Right lung (tissue), 10 donors: ENCODE measurements at places on chromosomes 2 and 18. TPM values are rescaled to one million over a fixed set of nuclear protein-coding genes. Genes with fewer than 3 reads are reported as not detected.

MC5R gene
- polyA plus RNA-seq, result not detected

AOX1 gene
- 13.3 TPM for polyA plus RNA-seq

IL36RN gene
- polyA plus RNA-seq, result not detected

RAD51AP2 gene
- 0.67 TPM for polyA plus RNA-seq

POTEJ gene
- polyA plus RNA-seq, result 0.11 TPM

ACMSD gene
- 1.6 TPM for polyA plus RNA-seq

SOX11 gene
- polyA plus RNA-seq, result 41.6 TPM

YES1 gene
- 75.4 TPM for polyA plus RNA-seq

SERPINB7 gene
- not detected for polyA plus RNA-seq

ABHD1 gene
- 0.79 TPM for polyA plus RNA-seq

DNA sequence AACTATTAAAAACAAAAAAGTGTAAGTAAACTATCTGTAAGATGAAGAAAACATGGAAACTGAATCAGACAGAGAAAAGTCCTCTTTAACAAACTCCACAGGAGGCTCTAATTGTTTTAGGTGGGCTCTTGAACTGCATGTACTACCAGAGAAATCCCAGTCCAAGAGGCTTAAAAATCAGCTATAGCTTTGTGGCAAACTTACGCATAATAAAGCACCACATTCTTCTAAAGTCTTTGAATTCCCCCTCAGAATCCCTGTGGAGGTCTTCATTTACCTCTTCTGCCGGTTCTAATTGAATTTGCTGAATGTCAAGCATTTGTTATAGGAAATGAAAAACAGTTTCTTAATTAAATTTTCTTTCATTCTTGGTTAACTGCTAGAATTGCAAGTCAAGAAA is 40.8 kb downstream of the CHN1 start:
- DNase-seq, result no peak

DNA sequence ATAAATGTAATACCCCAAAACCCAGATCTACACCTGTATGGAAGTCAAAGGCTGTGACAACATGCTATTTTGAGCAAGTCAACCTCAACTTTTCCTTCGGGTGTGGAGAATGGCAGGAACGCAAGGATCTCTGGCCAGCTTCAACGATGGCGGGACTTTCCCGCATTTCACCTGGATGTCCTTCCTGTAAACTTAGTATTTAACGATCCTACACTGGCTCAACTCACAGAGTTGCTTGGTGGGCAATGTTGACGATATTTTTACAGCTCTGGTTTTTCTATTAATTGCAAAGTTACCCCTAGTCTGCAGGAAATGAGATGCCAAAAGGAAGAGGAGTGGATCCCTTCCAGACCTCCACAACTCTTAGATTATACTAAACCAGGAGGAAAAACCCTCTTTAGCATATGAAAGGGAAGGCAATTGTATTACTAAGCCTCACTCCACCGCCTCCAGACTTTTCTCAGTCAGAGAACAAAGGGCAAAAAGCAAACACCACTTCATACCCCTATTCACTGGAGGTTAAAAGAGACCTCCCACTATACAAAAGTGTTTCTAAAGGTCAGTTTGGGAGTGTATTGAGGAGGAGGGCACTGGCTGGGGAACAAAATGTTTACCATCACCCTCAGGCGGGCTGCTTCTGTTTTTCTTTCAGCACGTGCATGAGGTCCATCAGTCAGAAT is 56.5 kb upstream of the ACVR1 start:
- DNase-seq, result no peak

DNA sequence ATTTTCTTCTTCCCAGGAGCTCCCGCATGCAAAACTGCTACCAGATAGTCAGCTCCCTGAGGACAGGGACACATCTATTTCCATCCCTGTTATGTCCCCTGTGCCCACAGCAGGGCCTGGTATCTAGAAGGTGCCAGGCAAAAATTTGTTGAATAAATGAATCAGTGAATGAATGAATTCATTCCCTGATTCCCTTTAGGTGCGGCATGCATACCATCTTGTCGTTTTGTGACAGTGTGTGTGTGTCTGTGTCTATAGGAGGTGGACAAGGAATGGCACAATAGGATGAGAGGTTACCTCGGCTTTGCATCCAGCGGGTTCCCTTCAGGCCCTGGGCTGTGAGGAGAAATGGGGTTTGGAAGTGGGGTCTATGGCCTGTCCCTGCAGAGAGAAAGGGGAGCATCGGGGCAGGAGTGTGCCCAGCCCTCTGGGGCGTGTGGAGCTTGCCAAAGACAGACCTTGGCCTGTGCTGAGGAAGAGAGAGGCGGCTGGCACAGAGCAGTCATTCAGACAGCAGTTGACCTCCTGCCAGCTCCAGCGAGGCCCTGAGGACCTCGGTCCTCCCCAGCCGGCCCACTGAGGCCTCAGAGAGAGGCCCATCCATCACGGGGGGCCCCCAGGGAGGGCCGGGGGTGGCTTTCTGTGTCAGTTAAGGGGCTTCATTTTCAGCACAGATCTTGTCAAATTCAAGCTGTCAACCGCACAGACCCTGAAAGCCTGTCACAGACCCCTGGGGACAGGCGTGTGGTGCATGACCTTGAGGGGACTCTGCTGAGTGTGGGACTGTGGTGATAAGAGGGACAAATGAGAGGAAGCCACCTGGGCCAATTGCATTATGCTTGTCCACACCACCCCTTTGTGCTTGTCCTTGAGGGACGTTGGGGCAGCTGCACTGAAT is 125.9 kb upstream of the CXCR4 start:
- no peak for DNase-seq

GRCh38 chr2:26916128-26916692 is 54.2 kb upstream of the MAPRE3 start:
- no peak for DNase-seq

DNA sequence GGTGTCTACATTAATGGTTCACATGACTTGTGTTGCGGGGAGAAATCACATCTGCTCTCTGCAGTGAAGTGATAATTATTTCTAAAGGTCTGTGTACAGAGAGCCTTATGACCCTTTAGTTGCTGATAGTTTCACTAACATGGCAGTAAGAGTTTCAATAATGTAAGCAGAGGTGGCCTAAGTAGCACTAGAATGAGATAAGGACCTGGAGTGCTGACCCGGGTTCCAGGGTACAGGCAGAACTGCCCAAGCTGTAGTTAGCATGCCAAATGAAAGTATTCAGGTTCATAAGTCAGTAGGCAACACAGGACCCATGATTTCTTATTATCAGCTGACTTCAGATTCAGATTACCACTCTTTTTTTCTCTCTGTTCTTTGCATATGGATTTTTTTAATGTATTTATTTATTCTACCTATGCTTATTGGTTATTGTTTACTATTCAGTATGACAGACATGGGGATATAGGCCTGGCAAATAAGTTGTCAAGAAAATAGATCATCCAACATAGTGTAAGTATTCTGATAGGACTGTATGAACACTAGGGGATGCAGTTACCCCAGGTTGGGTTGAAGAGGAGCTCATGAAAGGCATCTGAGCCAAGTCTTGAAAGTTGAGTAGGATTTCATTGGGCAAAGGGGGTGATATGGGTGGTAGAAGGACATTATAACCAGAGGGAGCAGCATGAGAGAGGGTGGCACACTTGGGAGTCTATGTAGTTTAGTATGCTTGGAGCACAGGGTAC is 105.2 kb downstream of the CCDC85A start:
- DNase-seq, result no peak

- no peak for DNase-seq
Measured at GRCh38 chr2:180599804-180600203, 380.6 kb upstream of the UBE2E3 start.

- no peak for DNase-seq
Measured at GRCh38 chr18:55214969-55215368, 255.7 kb upstream of the CCDC68 start.

GRCh38 chr2:46470114-46470628 is 9.2 kb upstream of the TMEM247 start:
- DNase-seq, result no peak

DNA sequence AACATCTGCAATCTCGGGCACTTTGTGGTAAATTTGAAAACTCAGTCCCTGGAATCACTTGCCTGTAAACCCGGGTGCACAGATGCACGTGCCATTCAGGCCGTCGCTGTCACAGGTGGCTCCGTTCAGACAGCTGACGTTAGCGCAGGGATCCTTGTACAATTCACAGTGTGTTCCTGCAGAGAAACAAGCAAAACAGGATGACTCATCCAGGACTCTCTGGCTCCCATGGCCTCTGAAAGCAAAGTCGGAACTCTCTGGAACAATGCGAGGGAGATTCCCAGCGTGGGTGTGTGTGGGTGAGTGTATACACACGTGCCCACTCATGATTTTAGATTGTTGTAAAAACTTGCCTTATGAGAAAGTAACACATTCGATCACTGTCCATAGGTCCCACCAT is 136.1 kb upstream of the PID1 start:
- DNase-seq, result no peak

DNA sequence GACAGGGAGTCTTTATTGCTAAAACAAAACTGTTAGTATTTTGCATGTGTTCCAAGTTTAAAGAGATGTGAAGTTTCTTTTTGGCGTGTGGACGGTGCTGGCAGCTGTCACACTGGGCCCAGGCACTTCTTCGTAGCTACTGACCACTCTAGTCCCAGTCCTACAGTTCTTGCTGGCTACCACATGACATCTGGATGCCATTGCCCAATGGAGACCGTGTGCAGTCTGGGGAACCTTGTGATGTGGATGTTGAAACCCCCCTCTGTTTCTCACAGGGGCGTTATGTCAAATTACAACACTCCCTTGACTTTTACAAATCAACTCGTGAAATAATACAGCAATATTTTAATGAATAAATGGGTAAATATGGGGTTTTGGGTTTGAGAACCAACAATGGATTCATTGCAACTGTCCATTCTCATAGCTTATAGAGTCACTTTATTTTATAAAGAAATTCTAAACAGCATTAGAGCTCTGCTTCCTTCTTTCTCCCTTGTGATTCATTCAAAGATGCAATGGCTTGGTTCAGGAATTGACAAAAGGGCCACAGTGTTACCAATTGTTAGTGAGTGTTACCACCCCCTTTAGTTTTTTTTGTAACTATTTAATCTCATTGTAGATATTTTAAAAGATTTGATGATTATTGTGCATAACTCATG is 1.2 kb downstream of the GPD2 start:
- no peak for DNase-seq

- DNase-seq, result no peak
Measured at GRCh38 chr18:73407506-73407905, 539.7 kb upstream of the NETO1 start.

DNA sequence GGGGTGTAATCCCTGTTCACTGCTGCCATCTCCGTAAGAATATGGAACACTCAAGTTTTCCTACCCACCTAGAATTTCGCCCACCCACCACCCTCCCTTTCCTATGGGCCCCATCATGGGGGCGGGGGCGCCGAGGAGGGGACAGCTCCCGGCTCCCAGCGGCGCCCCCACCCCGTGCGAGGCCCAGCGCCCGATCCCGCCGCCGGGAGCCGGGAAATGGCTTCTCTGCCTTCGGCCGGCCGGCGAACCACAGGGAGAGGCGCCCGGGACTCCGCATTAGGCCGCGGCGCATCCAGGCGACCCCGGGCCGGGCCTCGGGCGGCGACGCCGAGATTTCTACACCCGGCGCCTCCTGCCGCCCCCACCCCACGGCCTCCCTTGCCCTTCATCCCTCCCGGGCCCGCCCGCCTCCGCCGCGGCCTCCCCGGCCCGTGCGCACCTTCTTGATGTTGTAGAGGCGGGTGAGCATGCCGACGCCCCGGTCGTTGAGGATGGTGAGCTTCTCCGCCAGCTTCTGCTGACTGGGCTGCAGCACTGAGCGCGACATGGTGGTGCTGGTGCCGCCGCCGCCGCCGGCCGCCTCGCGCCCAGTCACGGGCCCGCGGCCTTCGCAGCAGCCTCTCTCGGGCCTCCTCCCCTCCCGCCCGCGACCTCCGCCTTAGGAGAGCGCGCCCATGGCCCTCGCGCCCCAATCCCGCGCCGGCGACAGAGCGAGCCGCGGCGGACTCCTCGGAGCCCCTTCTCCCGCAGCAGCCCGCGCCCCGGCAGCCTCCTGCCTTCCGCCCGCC is 510 bp downstream of the NCKAP1 start:
- DNase-seq, result peak; percentile 52

- DNase-seq, result no peak
Measured at GRCh38 chr2:221596192-221596591, 24.1 kb upstream of the EPHA4 start.

GRCh38 chr2:218257390-218257981 is 3.3 kb upstream of the GPBAR1 start:
- no peak for DNase-seq

GRCh38 chr2:207625014-207625907 is at the start of gene METTL21A:
Gene METTL21A (minus strand): TSS chr2:207625394. CDS start chr2:207624375, 1,019 bp downstream.
- peak; percentile 82 for DNase-seq

DNA sequence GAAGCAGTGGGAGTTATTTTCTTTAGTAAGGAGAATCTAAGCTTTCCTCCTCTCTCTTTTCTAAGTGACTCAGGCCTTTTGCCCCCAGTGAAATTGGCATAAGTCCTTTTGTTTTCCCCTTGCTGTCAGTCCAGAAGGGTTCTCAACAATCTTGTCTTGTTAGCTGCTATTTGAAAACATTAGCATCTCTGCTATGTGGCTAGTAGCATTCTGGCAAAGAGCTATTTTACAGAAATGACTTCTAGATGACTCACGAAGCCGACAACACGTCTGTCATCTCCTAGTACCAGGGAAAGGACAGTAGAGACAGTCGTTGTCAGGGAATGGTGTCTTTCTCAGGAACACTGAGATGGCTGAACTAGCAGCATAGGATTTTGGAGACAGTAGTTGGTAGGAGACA is 14.7 kb downstream of the SMARCAL1 start:
- DNase-seq, result no peak

GRCh38 chr2:173676647-173677046 is 288.5 kb downstream of the SP3 start:
- DNase-seq, result no peak

- no peak for DNase-seq
Measured at GRCh38 chr2:81661081-81661480, 1356.5 kb upstream of the LRRTM1 start.

GRCh38 chr2:191916826-191917225 is 69.9 kb upstream of the CAVIN2 start:
- no peak for DNase-seq

- no peak for DNase-seq
Measured at GRCh38 chr2:217975626-217976025, 27.2 kb downstream of the TNS1 start.

- DNase-seq, result peak; percentile 60
Measured at GRCh38 chr2:43024515-43025011, 201.8 kb downstream of the ZFP36L2 start.

DNA sequence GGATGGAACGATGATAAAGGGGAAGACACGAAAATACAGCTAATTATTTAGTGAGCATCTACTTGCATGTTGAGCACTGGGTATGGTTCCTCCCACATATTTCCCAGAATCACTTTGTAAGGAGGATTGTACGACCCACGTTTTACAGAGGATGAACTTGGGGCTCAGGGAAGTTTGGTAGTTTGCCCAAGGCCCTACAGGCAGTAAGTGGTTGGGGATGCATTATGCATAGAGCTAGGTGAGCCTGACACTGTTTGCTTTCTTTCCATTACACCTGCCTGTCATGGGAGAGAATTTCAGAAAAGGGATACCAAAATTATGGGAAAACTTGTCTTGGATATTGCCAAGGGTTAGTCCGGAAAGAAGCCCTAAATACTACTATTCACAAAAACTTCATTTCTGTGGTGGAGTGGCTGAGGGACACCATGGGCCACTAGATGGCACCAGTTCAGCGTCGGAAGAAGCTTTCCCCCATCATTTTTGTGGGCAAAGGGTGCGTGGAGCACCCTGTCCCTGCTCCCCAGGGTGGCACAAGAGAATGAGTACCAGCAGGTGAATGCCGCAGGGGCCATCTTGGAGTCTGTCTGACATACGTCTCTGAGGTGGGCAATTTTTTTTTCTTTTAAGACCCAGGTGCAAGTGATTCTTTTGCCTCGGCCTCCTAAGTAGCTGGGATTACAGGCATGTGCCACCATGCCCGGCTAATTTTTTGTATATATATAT is 23.5 kb upstream of the C18orf32 start:
- peak; percentile 21 for DNase-seq
